ENCODE measurements at places on chromosomes 5 and 9.

- DNase-seq = no peak
These were observed 295.5 kb upstream of the CLINT1 start for GRCh38 chr5:158154226-158155005.

DNA sequence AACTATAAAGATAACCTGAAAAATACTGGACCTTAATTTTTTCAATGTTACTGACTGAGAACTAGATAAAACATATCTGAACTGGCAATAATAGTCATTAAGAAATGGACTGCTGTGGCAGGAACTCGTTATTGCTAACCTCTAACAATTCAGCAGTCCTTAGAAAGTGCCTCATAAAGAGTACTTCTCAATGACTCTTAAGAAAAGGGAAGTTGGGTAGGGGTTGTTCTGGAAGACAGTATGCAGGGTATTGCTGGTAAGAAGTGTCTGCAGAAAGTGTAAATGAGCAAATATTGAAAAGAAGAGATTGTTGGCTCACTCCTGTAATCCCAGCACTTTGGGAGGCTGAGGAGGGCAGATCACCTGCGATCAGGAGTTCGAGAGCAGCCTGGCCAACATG is 27.9 kb downstream of the FOXD1 start:
- DNase-seq = no peak

GRCh38 chr9:81517954-81518353 is 171.4 kb downstream of the TLE1 start:
- no peak for DNase-seq

DNA sequence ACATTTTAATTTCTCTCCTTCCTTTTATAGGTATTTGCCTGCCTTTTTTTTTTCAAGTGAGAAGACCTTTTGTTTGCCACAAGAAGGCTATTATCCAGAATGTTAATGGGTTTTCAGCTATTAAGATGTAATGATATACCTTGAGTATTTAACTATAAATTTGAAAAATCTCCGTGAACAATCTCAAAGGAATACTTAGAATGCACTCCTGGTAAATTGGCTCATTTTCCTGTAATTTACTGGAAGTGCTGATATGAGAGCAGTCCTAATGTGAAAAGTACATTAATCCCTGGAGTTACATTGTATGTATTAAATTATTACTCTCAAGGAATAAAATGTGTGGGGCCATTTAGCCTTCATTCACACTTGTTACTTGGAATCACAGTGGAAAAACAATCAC is 32.4 kb downstream of the AOPEP start:
- DNase-seq = no peak

GRCh38 chr9:3088219-3088618 is 244.3 kb upstream of the PUM3 start:
- no peak for DNase-seq

DNA sequence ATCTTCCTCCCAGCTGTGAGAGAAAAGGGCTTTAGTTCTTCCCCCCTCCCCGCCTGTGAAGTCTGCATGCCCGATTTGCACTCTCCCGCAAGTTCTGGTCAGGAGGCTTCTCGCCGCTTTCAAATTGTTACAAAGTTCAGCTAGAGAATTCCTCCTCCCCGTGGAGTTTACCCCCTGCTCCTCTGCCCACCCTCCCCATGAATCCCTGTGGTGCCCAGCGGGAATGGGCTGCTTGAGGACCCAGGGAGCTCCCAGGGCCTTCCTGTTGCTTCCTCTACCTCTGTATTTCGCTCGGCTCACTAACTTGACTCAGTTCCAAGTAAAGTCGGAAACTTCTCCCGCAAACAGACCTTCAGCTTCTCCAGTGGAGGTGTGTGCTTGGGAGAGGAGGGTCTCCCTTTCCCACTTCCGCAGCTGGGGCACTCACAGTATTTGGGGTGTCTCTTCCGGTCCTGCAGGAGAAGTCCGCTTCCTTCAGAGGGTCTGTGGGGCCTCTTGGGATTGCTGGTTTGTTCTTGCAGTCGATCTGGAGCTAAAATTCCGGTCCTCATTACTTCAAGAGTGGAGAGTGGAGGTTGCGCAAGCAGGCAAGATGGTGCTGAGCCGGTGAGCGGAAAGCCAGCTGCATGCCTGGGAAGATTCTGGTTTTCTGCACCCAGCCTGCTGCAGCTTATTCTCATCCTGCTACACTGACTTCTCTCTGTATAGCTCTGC is 97.8 kb downstream of the ADAMTS12 start:
- DNase-seq = no peak

- DNase-seq = no peak
These were observed 597.8 kb upstream of the CLINT1 start for GRCh38 chr5:158456756-158457155.

DNA sequence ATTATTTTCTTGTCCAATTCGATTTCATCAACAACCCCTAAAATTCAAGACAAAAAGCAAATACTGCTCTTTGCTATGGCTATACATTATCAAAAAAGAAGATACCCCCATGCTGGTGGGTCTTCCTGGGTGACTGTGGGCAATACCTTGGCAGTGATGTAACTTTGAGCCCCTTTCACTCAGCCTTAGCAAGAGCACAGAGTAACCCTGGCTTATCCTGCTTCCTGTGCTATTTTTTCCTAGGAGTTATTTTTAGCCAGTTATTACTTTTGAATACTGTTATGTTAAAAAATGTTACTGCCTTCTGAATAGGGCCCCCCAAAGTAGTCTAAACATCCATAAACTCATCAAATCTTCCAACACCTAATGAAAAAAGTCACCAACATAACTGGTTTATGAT is 145.6 kb upstream of the TSLP start:
- DNase-seq = no peak

- DNase-seq = no peak
These were observed 1.8 kb upstream of the DAB2IP start for GRCh38 chr9:121649476-121650216.

DNA sequence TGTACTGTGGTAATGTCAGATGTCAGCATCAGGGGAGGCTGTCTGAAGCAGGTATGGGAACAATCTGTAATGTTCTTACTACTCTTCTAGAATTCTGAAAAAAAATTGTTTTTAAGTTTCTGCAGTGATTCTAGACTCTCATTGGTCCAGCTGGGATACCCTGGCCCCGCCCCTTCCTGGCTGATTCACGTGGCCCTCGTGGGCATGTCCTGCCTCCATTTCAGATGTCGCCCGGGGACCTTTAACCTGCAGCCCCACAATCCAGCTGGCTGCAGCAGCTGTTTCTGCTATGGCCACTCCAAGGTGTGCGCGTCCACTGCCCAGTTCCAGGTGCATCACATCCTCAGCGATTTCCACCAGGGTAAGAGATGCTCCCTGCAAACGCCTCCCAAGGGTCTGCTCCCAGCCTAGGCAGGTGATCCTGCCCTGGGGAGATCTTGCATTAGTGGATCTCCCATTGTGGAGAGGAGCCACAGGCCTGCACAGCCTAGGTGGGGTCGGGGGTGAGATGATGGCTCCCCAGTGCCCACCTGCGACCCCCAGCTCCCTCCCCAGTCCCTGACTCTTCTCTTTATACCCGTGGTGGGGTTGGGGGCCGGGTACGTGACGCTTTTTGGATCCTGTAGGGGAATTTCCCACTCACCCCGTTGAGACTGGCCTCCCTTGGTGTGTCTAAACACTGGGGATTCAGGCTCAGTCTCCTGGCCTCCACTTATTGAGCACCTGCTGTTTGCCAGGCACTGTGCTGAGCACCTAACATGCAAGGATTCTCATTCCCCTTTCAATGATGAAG is 36.5 kb downstream of the LAMC3 start:
- no peak for DNase-seq

DNA sequence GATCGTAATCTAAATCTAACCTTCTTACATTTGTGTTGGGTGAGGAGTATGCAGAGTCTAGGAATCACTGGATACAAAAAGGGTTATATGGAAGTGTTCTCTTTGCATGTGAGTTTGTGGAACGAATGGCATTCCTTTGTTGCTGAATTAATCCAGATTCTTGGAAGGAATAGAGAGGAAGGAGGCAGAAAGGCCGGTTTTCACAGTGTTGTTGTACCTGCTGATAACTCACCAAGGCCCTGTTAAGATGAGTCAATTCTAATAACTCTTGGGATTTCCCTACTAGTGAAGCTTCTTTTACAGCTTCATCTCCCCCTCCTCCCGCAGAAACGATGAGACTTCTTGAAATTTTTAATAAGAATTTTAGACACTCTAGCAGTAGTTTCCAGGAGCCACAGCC is 84.0 kb downstream of the ZSWIM6 start:
- DNase-seq = no peak

GRCh38 chr9:80690349-80690939 is 998.9 kb downstream of the TLE1 start:
- no peak for DNase-seq

- DNase-seq = no peak
These were observed 269.9 kb downstream of the MAN2A1 start for GRCh38 chr5:109959652-109960051.

DNA sequence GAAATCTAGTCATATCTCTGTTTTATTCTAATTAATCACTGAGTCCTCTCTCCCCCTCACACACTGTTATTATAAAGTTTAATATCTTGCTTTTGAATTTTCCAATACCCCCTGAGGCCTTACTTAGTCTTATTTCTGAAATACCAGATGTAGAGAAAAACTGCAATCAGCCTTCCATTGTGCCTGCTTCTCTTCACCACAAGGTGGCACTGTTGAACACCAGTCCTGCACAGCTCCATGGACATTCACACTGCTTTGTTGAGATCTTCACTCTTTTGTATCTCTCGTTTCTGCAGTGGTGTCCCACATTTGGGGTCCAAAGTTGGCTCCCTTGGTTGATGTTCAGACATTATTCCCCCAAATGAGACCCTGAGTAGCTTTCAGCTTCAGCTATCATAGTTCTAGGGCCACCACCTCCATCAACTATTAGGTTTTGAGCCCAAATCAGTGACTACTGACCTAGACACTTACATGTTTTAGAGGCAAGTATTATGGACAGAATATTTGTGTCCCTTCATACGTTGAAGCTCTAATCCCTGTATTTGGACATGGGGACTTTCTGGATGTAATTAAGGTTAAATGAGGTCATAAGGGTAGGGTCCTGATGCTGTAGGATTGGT is 24.3 kb downstream of the BOD1 start:
- no peak for DNase-seq

Data from activated CD8-positive, alpha-beta memory T cell treated with anti-CD3 and anti-CD28 coated beads for 1 hour (primary cell).